Germinal center (tissue), 1 donor: ENCODE measurements at places on chromosomes 3 and 15.

DNA sequence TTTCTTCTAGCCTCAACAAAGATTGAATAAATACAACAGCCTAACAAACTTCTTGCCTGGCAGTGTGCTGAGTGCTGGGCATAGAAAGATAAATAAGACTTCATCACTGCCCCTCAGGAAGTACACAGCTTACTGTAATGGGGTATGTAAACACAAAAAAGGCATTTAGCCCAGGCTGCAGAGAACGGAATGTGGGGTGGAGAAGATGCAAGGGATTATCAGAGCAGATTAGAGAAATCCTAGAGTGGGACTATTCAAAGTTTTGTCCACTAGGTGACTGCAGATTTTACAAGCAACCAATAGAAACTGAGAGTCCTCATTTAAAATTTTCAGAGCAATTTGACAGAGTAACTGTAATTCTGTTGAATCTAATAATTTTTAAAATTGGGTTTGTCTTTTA is 35.4 kb upstream of the TSC22D2 start:
- DNase-seq, result peak; percentile 8

GRCh38 chr3:43782541-43782940 is 91.8 kb downstream of the ABHD5 start:
- no peak for DNase-seq

- no peak for DNase-seq
Measured at GRCh38 chr15:63772520-63772919, 61.2 kb downstream of the HERC1 start.

DNA sequence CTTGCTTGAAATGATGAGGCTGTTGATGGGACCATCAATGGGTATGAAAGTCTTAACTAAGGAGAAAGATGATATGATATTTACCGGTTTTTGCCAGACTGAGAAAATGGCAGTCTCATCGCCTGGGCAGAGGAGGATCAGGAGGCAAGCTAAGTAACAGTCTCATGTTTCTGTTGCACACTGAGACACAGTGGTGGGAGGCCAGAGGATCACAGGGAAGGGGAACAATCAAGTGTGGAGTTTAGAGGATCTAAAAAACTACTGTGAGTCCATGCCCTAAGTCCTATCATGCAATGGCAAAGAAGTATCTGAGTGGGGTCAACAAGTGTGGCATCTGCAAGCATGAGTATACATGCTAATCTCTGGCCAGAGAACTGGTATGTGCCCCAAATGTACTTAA is 62.2 kb downstream of the SUMF1 start:
- DNase-seq, result no peak

DNA sequence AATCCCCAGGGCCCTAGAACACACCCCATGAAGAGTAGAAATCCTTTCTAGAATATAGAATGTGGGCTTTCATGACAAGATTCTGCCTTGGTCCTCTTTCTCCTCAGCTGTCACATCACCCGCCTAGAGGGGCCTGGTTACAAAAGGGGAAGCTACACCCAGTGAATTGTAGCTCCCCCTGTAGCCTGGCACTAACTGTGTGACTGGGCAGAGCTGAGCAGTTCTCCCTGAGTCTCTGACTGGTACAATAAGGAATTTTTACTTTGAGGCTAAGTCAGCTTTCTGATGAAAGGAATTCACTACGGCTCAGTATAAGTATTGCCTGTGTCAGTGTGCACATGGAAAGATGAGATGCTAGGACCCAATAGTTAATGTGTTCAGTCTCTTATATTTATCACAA is 28.7 kb upstream of the ZNF148 start:
- DNase-seq, result no peak

DNA sequence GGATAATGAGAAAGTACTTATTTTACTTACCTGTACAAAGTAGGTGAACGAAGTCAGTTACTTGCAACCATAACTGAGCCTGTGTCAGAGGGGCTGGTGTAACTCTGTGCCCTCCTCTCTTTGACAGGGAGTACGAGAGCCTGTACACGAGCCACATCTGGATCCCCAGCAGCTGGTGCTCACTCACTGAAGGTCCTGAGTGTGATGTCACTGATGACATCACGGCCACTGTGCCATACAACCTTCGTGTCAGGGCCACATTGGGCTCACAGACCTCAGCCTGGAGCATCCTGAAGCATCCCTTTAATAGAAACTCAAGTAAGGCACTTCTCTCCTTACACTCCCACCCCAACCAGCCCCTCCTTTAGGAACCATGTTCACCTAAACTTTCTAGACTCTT is 24.2 kb downstream of the IL20RB start:
- no peak for DNase-seq

DNA sequence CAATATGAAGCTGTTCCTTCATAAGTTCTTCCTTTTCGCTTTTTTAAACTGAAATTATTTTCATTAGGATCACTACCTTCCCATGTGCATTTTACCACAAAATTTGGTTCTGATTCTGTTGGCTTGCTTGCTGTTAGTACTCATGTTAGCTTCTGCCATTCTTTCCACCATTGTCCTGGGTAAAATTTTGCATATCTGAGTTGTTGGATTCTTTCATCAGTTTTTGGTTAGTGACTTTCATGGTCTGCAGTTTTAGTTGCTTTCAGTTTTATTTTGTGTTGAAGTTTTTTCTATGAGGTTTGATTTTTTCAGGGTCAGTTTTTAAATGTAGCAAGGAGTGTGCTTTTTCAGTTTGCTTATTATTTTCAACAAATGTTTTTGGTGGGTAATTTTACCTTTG is 71.9 kb downstream of the SMAD3 start:
- no peak for DNase-seq

DNA sequence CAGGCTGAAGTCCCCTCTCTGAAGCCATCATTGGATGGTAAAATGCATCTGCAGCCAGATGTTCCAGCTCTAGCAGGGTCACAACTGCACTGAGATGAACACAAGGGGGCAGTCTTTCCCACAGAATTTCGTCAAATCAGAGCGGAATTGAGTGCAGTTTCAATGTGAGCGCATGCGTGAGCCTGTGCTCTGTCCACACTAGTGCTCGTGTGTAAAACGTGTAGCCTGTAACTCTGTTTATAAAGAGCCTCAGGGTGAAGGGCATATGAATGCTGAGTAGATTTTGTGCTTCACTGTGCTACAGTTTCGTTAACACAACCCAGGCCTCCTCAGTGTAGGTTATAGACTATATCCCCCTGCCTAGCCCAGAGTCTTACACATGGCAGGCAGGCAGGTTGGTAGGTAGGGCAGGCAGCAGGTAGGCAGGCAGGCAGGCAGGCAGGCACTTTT is 92.7 kb upstream of the GOLGA6L4 start:
- DNase-seq, result peak; percentile 77

- no peak for DNase-seq
Measured at GRCh38 chr15:28979208-28979841, 93.6 kb downstream of the APBA2 start.

GRCh38 chr15:90062023-90062442 is 40.2 kb downstream of the IDH2 start:
- DNase-seq, result no peak

DNA sequence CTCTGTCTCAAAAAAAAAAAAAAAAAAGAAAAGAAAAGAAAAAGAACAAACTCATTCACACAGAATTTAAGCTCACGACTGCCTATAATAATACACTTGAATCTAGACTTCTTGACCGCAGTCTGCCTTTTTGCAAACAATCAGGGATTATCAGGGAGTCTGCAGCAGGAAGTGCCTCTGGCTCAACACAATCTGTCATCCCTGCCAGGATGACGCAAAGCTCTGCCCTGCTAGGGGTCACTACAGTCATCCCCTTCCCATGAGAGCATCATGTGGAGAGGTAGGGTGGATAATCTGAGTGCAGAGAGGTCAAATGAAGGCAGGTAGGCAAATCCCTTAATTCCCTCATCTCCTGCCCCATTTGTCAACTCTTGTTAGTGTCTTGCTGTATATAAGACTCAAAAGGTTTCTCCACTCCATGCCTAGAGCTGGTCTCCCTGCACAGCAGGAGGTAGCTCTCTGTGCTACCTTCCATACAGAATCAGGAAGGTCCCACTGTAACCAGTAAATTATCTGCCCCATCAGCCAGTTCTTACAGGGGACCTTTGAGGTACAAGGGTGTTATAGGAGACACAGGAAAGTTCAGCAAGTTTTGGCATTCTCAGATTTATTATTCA is 4.2 kb downstream of the UBAP1L start:
- DNase-seq, result no peak

- DNase-seq, result no peak
Measured at GRCh38 chr15:43489191-43489590, 3.8 kb downstream of the TP53BP1 start.

- DNase-seq, result no peak
Measured at GRCh38 chr3:175857666-175858270, 998.6 kb downstream of the NAALADL2 start.

GRCh38 chr3:49807431-49808114 is 4.5 kb downstream of the INKA1 start:
- no peak for DNase-seq

DNA sequence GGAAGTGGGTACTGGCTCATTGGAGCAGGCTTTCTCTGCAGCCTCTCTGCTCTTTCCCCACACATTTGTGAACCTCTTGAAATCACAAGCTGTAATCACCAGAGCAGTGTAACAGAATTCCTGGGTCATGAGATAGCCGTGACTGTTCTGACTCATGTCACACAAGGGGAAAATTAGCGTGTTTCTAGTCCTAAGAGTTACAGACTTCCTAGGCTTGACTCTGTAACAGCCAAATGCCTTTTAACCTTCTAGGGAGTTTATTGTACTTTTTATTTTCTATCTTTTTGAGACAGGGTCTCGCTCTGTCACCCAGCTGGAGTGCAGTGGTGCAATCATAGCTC is 54.7 kb upstream of the TRAK1 start:
- DNase-seq, result no peak

- no peak for DNase-seq
Measured at GRCh38 chr15:61128896-61129295, 100.2 kb downstream of the RORA start.

DNA sequence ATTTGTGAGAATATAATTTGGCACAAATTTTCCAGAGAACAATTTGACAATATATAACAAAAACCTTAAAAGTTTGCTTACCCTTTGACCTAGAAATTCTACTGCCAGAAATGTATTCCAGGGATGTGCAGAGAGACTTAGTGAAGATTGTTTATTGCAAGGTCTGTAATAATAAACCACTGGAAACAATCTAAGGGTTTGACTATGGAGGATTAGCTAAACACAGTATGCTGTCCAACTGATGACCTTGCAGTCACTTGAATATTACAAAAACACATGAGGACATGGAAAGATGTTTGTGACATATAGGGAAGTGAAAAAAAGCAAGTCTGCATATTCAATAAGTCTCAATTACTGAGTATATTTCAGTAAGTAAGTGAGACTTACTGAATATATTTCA is 48.1 kb upstream of the CDV3 start:
- DNase-seq, result no peak

GRCh38 chr15:101201411-101202174 is 50.3 kb downstream of the CHSY1 start:
- no peak for DNase-seq

GRCh38 chr3:143896486-143896885 is 48.2 kb upstream of the SLC9A9 start:
- DNase-seq, result no peak

GRCh38 chr3:194517333-194517732 is 30.5 kb upstream of the ATP13A3 start:
- no peak for DNase-seq

- DNase-seq, result no peak
Measured at GRCh38 chr3:187150186-187150585, 10.9 kb upstream of the RPL39L start.

DNA sequence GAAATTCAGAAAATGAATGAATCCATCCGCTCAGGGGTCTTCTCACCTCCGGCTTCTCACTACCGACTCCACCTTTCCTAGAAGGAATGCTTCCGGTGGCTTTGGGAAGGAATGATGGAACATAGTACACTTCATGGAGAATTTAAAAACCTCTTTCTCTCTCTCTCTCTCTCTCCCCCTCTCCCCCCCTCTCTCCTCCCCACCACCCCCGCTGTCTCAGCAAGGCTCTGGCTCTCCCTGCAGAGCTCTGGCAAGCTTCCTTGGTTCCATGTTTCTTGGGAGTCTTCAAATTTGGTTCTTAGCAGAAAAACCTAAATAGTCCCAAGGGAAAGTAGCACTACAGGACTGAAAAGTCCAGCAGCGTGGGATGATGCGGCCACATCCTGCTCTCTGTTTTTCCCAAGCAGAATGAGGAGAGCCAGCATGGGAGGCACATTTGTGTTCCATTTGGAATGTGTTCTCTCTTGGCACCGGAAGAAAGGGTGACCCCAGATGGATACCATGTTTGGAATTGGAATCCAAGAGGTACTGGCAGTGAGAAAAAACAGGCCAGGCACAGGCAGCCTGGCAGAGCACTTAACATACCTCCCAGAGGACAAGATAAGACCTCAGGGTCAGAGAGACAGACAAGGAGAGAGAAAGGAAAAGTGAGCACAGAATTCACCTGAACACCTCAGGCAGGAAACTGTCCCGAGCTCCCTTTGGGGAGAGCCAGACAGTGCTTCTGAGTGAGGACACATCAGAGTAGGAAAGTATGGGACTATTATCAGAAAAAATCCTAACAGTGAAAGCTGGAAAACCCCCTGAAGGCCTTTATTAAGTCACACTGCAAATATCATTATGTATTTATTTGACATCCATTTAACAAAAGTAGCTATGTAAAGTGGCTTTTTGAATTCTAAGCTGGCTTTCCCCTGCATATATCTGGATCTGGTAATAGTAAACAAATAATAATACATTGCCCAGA is at the start of gene POPDC2:
TSS of gene POPDC2 (minus strand) at position 116 of the 967 bp plus-strand sequence. CDS start 166 bp downstream, outside the sequence.
- DNase-seq, result no peak

- DNase-seq, result no peak
Measured at GRCh38 chr15:70053001-70053715, 44.6 kb downstream of the TLE3 start.

DNA sequence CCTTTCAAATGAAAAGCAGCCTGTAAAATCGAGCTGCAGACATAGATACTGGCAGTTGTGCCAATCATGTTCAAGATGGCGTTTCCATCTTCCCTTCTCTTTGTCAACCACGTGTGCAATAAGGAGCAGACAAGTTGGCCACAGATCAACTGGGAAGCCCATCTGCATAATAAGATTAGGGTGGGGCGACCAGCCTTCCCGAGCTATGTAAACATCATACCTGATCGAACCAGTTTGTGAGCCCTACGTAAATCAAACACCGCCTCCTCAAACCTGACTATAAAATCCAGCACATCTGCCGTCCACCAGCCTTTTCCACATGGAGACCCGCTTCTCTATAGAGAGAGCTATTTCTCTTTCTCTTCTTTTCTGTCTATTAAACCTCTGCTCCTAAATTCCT is 37.2 kb downstream of the TRIM42 start:
- no peak for DNase-seq

DNA sequence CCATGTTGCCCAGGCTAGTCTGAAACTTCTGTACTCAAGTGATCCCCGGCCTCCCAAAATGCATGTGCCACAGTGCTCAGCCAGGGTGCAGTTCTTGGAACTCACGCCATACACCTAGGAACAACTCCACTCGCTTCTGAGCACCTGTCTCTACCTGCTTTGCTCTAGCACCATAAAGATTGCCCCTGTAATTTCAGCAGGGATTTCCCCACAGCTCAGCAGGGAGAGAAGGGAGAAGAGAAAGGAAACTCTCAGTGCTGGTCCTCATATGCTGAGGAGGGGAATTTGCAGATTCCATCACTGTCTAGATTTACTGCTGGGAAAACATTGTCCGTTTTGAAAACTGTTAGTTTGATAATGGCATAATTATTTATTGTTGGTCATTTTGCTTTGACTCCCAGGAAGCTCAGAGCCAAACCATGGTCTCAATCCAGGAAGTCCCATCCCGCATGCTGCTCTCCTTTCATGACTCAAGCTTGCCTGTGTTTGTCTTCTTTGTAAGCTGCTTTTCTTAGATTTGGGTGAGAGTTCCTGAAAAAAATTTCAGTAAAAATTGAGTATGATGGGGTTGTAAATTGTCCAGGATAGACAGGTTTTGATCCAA is 24.2 kb downstream of the TRIM71 start:
- DNase-seq, result no peak

GRCh38 chr15:34252545-34252944 is 27.7 kb downstream of the EMC4 start:
- no peak for DNase-seq
